ENCODE measurements at places on chromosomes 4 and X. TPM values are rescaled to one million over a fixed set of nuclear protein-coding genes. Genes with fewer than 3 reads are reported as not detected.

Gene CLDN22
- not detected for total RNA-seq

Gene MAGEA3
- 92.7 TPM for total RNA-seq

DNA sequence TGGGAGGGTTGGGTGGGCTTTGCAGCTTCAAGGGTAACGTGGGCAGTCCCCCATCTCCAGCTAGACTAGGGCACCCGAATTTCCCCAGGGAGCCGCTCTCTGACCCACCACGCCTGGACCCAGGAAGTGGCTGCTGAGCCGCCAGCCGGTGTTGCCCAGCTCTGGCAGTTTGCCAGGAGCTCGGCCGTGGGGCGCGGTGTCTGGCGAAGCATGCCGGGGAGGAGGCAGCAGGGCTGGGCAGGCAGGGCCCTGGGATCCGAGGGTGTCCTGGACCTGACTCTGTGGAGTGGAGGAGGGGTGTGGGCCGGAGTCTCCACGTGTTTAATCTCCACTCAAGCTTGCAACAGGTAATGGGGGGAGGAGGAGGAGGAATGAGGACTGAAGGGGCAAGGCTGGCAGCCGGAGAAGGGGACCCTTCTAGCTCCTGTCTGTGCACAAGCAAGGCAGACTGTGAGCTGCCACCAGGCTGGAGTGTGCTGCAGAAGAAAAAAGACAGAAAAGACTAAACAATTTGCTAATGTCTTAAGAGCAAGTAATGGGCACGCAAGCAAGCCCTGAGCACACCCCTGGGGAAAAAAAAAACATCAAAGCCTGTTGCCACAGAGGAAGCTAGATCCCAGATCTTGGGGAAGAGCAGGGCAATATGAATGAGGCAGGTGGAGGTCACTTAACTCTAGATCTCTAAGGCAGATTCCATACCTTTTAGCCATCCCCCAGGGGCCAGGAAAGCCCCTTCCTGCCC is 2.4 kb downstream of the LONRF3 start:
- H3K4me1 ChIP-seq: peaks cover 32% of the 10 kb centered on the region
- DNase-seq: no peak
- no peaks in the 10 kb centered on the region for H3K27me3 ChIP-seq

- H3K4me1 ChIP-seq: no peaks in the 10 kb centered on the region
- no peaks in the 10 kb centered on the region for H3K36me3 ChIP-seq
- no peak for DNase-seq
- H3K27me3 ChIP-seq: no peaks in the 10 kb centered on the region
- no peak overlapping the region for H3K27ac ChIP-seq
- no peak overlapping the region for H3K4me3 ChIP-seq
Measured at GRCh38 chrX:71159335-71159734, 14.7 kb downstream of the NLGN3 start.

GRCh38 chr4:174284487-174284886 is 776 bp downstream of the CEP44 start:
- H3K4me1 ChIP-seq: peaks cover 13% of the 10 kb centered on the region
- no peaks in the 10 kb centered on the region for H3K27me3 ChIP-seq
- peak overlapping the region; percentile 84 for H3K27ac ChIP-seq

- no peak for DNase-seq
- no peak overlapping the region for H3K27ac ChIP-seq
- no peaks in the 10 kb centered on the region for H3K4me1 ChIP-seq
- H3K27me3 ChIP-seq: no peaks in the 10 kb centered on the region
- no peak overlapping the region for H3K4me3 ChIP-seq
Measured at GRCh38 chr4:56038487-56039162, 89.9 kb downstream of the CEP135 start.

- H3K36me3 ChIP-seq: no peaks in the 10 kb centered on the region
- no peaks in the 10 kb centered on the region for H3K4me1 ChIP-seq
Measured at GRCh38 chr4:54274795-54275665, 45.9 kb downstream of the PDGFRA start.

Gene IL2RG
- 0.64 TPM for total RNA-seq

Gene EMCN
- not detected for total RNA-seq

DNA sequence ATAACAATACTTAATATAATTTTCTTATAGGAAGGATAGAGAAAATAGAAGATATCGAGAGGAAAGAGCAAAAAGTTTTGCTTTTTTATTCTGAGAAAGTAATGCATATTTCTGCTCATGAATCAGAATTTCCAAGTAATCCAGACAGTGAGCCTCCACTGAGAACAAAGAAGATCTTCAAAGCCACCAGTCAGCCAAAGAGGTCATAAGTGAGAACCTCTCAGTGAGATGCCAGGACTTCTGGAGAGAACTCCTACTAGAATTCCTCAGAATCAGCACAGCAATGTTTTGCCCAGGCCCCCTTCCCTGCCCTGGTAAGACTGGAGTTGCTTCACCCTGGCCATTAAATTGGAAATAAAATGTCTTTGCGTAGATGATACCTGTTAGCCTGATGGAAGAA is 254.4 kb upstream of the FAT4 start:
- H3K36me3 ChIP-seq: no peaks in the 10 kb centered on the region
- H3K4me1 ChIP-seq: no peaks in the 10 kb centered on the region
- no peak overlapping the region for H3K27ac ChIP-seq
- no peak overlapping the region for H3K4me3 ChIP-seq
- DNase-seq: no peak
- H3K27me3 ChIP-seq: no peaks in the 10 kb centered on the region

GRCh38 chr4:108619372-108620100 is 840 bp upstream of the RPL34 start:
- H3K4me3 ChIP-seq: peak overlapping the region; percentile 62
- H3K27ac ChIP-seq: no peak overlapping the region
- no peaks in the 10 kb centered on the region for H3K4me1 ChIP-seq
- H3K27me3 ChIP-seq: no peaks in the 10 kb centered on the region

Gene IQCM
- total RNA-seq: 0.20 TPM

Gene WDFY3
- total RNA-seq: 39.9 TPM

- H3K27ac ChIP-seq: no peak overlapping the region
- no peaks in the 10 kb centered on the region for H3K36me3 ChIP-seq
- DNase-seq: no peak
- no peaks in the 10 kb centered on the region for H3K4me1 ChIP-seq
- no peak overlapping the region for H3K4me3 ChIP-seq
Measured at GRCh38 chr4:108035691-108036090, 46.0 kb downstream of the HADH start.

GRCh38 chrX:1700757-1701156 is 85.9 kb downstream of the ASMT start:
- no peak for DNase-seq
- H3K4me3 ChIP-seq: no peak overlapping the region
- H3K36me3 ChIP-seq: no peaks in the 10 kb centered on the region
- H3K27me3 ChIP-seq: no peaks in the 10 kb centered on the region
- H3K27ac ChIP-seq: peak overlapping the region; percentile 98
- peaks cover 11% of the 10 kb centered on the region for H3K4me1 ChIP-seq

DNA sequence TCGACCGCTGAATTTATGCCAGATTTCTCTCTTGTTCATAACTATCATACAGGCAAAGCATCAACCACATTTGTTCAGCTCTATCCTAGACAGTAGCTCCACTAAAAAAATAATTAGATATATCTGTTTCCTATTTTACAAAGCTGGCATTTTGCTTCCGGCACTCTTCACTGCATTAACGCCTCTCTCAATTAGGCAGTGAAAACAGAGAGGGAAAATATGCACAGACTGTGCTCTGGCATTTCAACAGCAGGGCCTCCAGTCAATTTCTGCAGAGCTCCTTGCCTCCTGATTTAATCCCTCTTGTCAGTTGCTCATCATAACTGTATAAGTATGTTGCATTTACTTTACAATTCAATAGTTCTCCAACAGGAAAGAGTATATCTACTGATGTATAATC is 666.9 kb upstream of the INTU start:
- no peaks in the 10 kb centered on the region for H3K4me1 ChIP-seq
- DNase-seq: no peak
- H3K36me3 ChIP-seq: no peaks in the 10 kb centered on the region

GRCh38 chr4:107519053-107519452 is 201.0 kb downstream of the PAPSS1 start:
- H3K4me3 ChIP-seq: no peak overlapping the region
- H3K4me1 ChIP-seq: no peaks in the 10 kb centered on the region
- H3K27me3 ChIP-seq: no peaks in the 10 kb centered on the region
- peak; percentile 19 for DNase-seq
- no peak overlapping the region for H3K27ac ChIP-seq

Gene HSFX3
- 0.96 TPM for total RNA-seq

GRCh38 chr4:154692304-154692818 is 51.4 kb upstream of the LRAT start:
- no peak overlapping the region for H3K27ac ChIP-seq
- H3K4me1 ChIP-seq: no peaks in the 10 kb centered on the region
- no peaks in the 10 kb centered on the region for H3K36me3 ChIP-seq
- no peak overlapping the region for H3K4me3 ChIP-seq
- no peak for DNase-seq

Gene CLGN
- 1.4 TPM for total RNA-seq

DNA sequence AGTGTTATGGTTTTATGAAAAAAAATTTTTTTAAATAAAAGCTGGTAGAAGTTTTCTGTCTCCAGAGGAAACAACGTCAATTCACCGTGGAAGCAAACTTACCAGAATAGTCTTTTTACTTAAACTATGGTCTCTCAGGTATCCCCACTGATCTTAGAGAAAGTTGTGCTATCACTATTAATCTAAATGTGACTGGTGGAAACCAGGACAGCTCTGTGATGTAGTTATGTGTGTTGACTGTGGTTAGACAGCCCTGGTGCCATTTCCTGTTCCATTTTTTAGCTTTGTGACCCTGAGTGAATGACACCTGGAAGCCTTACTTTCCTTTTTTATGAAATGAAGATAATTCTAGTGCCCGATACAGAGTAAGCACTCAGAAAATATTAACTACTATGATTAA is 111.8 kb upstream of the HUWE1 start:
- H3K4me3 ChIP-seq: no peak overlapping the region
- no peaks in the 10 kb centered on the region for H3K27me3 ChIP-seq
- no peaks in the 10 kb centered on the region for H3K36me3 ChIP-seq

Gene TEX13D
- total RNA-seq: 0.15 TPM

DNA sequence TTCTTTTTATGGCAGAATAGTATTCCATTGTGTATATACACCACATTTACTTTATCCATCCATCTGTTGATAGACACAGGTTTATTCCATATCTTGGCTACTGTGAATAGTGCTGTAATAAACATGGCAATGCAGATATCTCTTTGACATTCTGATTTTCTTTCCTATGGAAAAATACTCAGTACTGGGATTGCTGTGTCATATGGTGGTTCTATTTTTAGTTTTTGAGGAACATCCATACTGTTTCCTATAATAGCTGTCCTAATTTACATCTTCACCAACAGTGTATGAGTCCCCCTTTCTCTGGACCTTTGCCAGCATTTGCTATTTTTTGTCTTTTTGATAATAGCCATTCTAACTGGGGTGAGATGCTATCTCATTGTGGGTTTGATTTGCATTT is 73.5 kb downstream of the GPAT3 start:
- no peak overlapping the region for H3K4me3 ChIP-seq
- no peaks in the 10 kb centered on the region for H3K4me1 ChIP-seq
- 0 out of 2 replicates have a peak, but pooled peaks cover 2% of the 10 kb centered on the region for H3K36me3 ChIP-seq
- DNase-seq: no peak
- H3K27me3 ChIP-seq: no peaks in the 10 kb centered on the region
- no peak overlapping the region for H3K27ac ChIP-seq

Measured in HCT116 (cell line).